ENCODE measurements at places on chromosomes 6 and 20.

DNA sequence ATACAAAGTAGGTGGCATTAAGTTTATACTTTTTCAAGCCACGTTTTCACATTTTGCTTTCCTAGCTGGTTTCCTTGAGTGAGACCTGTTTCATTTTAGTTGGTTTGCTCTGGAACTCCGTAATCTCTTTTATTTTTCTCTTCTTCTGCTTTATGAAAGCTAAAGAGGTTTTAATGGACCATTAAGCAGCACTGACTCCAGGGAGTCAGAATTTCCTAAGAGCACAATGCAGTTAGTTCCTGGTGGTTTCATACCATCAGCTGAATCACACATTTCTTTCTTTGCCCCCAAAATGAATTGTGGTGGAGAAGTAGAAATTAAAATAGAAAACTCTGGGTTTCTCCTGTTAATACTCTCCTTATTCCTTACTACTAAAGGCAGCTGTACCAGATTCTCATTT, 3.4 kb downstream of the OPN5 start:
- no peak for DNase-seq

DNA sequence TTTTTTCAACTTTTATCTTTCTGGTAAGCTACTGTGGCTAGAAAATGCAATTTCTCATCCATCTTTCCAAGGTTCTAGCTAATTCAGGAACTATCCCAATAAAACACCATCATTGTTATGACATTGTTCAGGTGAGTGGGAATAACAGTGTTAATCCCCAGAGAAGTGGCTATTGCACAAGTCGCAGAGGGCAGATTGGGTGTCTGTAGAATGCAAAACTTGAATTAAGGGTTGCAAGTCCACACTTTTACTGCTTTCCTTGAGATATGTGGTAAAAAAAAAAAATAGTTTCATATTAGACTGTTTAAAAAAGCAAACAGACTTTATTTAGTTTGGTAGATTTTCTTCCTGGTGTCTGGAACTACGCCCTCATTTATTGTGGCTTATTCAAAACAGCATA, 41.1 kb upstream of the PRDM1 start:
- DNase-seq: no peak

- DNase-seq: no peak
Observed at GRCh38 chr20:20664795-20665589, 47.5 kb downstream of the RALGAPA2 start.

- no peak for DNase-seq
Observed at GRCh38 chr6:138129190-138129589, 22.0 kb upstream of the PERP start.

DNA sequence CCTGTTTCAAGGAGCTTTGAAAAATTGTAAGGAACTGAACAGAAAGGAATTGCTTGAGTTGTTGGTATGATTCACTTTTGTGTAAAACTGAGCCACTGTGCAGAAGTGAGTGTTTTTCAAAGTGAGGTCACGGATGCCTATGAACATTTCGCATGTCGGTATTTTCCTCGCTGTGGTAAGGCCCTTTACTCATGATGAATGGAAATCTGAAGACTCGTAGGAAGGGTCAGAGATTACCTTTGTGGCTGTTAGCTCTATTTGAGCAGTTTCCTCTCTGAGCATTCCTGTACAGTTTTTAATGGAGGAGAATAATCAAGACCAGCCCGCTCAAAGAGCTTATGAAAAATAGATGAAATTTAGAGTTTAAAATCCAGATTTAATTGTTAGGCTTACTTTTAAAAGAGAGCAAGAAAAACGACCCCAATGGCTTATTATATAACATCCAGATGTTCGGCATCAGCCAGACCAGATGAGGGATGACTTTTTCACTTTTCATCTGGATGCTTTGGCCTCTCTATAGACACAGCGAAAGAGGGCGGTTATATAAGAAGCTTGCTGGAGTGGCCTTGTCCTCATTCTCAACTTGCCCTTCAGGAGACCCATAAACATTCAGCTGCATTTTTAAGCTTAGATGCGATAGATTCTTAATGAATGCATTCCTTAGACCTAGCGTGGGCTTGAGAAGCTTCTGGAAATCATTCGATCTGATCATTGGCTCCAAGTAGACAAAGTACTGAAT, 99.5 kb downstream of the CD83 start:
- DNase-seq: no peak

Measured in CD4-positive, alpha-beta T cell treated with Interferon gamma for 1 hour (primary cell).